Stimulated activated CD4-positive, alpha-beta T cell treated with anti-CD3 and anti-CD28 coated beads, Interleukin-15, amount 100 ng/mL, for 1 hour (primary cell): ENCODE measurements at places on chromosomes 4 and X.

DNA sequence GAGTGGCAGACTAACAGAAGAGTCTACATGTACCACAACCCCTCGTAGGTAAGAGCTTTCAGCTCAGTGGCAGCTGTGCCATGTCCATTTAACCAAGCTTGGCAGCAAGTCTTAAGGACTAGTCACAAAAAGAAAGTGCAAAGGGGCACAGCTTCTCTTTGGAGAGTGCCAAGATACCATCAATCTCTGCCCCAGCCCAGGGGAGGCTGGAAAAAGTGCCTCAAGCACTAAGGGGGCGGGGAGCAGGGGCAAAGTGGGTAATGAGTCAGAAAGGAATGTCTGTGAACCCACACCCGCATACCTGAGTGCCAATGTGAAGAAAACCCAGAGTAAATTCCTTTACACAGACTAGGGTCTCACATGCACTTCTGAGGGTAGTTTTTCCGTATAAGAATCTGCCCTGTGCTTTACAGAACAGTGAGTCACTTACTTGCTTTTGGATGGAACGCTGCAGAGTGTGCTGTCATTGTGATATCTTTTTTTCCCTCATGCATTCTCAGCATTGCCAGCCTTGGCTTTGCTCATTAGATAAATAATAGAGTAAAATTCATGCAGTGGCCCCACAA is 219.8 kb downstream of the ZNF674 start:
- DNase-seq: peak; percentile 4

GRCh38 chrX:69424161-69424560 is 80.0 kb upstream of the NALF2 start:
- DNase-seq: no peak

DNA sequence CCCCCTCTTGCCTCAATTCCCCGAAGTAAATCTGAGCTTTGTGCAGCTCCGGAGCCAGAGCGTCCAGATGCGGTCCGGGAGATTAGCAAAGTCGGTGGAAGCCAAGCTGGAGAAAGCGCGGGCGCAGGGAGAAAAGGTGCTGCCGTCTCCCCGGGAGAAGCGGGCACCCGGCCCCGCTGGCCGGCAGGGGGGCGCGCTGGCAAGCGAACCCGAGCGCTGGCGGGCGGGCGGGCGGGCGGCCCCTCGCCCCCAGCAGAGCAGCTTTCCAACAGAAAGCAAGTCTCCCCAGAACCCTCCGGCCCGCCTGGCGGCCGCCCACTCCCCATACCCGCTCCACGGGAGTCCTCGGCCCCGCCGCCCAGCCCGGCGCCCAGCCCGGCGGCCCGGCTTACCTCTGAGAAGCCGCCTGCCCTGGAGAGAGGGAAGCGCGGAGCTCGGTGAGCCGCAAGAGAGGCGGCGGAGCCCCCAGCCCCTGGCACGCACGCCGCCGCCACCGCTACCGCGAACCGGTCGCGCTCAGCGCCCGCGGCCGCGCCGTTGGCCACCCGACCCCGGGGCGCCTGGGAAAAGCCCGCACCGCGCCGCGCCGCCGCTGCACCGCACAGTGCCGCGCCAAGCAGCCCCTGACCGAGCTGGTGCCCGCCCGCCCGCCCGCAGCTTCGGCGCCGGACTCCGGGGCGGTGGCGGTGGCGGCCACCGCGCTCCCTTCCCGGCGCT is 529 bp upstream of the CITED1 start:
- DNase-seq: no peak

- no peak for DNase-seq
Observed at GRCh38 chrX:6052111-6052745, 176.4 kb downstream of the NLGN4X start.

GRCh38 chr4:8235224-8235623 is 34.3 kb upstream of the HTRA3 start:
- DNase-seq: no peak

GRCh38 chr4:122313006-122313646 is 65.7 kb upstream of the ADAD1 start:
- DNase-seq: no peak

- no peak for DNase-seq
Observed at GRCh38 chrX:10506781-10507180, 113.6 kb downstream of the MID1 start.

DNA sequence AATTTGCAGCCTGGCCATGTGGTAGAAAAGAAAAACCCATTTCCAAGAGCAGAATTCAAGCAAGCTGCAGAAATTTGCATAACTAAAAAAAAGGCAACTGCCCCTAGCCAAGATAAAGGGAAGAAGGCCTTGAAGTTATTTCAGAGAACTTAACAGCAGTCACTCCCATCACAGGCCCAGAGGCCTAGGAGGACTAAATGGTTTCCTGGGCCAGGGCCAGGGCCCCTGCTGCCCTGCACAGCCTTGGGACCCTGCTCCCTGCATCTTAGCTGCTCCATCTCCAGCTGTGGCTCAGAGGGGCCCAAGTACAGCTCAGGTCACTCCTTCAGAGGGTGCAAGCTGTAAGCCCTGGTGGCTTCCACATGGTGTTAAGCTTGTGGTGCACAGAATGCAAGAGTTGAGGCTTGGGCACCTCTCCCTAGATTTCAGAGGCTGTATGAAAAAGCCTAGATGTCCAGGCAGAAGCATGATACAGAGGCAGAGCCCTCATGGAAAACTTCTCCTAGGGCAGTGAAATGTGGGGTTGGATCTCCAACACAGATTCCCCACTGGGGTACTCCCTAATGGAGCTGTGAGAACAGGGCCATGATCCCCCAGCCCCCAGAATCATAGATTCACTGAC is 6.7 kb upstream of the MID2 start:
- DNase-seq: no peak

DNA sequence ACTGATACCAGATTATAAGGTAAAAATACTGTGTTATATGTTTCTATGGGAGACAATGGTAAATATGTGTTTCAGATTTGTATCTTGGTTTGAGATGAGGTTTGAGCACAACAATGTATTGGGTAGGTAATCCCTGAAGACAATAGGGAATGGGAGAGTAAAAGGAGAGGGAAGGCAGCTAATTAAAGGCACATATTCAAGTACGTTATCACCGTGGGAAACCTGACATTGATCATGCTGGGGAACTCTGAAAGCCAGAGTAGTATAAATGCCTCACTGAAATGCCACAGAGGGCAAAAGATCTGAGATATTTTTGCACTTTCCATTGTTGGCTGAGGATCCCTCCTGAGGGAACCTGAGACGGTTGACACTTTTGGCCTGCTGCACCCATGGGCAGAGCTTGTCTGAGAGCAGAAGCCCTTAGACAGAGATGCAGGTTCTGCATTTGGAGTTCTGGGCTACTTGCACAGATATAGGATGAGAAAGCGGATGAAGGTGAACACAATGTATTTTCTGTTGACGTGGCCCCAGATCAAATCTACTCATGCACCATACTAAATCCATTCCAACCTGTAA is 506.7 kb downstream of the PCDH18 start:
- DNase-seq: no peak

GRCh38 chr4:20026456-20026855 is 225.2 kb upstream of the SLIT2 start:
- no peak for DNase-seq

GRCh38 chrX:18353931-18354368 is 538 bp downstream of the SCML2 start:
- peak; percentile 8 for DNase-seq

- DNase-seq: no peak
Observed at GRCh38 chr4:76203541-76203940, 10.1 kb downstream of the SCARB2 start.

DNA sequence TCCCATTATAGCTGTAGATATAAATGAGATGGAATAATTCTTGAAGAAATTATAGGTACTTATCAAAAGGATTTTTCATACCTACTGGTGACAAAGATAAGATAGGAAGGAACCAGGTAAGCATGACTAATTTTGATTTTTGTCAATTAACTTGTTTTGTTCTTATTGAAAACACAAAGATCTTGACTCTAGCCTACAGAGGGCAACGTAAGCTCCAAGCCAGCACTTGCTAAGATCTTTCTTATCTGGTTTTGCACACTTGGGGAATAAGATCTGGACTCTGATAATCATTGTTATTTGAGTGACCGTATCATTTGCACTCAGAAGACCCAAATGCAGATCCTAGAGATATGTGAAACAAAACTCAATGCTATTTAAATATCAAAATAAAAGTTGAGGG is 223.4 kb downstream of the VEGFC start:
- DNase-seq: no peak
